CD4-positive, alpha-beta T cell treated with Interleukin-2 at 100 ng/mL for 4 hours (primary cell): ENCODE measurements at places on chromosomes 5 and 9.

DNA sequence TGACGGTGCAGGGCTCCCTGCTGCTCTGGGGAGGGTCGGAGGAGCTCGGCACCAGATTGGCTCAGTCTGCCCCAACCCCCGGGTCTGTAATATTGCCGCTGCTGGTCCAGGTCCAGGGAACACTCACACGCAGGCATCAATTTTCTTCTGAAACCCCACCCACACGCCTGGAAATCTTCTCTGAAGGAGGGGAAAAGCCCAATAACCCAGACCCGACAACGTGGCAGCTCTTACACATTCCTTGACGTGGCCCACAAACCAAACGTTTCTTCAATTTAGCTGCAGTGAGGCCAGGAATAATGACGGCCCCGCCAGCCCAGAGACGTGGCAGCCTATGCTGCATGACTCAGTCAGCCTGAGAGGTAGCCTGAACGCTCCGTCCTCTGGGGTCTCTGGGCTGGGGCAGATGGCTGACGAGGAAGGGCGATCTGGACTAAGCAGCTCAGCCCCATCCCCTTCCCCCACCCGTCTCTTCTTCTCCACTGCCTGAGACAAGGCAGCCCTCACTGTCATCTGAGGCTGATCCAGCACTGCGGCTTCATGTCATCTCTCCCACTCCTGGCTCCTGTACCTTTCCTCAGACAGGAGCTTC is 9.9 kb upstream of the SPARC start:
- DNase-seq = no peak

GRCh38 chr9:87455407-87455806 is 42.3 kb upstream of the DAPK1 start:
- no peak for DNase-seq

GRCh38 chr9:131278702-131279111 is 2.4 kb upstream of the FAM78A start:
- DNase-seq = no peak

DNA sequence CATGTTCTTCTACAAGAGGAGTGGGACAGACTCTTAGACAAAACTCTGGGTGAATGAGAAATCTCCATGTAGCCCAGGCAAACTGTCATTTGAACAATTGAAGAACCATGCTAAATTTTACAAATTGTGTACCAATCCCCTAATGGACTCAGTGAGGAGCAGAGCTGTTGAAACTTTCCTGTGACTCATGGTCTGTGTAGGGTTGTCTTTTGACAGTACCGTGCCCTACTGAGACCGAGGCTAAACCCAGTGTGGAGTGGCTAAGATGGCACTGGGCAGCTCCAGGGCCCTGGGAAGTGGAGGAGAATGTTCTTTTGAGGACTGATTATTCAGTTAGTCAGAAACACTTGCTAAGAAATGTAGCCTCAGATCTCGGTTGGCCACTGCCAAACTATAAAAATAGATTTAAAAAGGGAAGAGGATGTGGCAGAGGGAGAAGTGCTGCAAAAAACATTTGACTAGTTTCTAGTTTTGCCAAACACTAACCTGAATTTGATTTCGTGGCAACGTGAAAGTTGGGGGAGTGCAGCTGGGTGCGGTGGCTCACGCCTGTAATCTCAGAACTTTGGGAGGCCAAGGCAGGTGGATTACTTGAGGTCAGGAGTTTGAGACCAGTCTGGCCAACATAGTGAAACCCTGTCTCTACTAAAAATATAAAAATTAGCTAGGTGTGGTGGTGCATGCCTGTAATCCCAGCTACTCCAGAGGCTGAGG is 24.7 kb downstream of the POU4F3 start:
- DNase-seq = peak; percentile 1

DNA sequence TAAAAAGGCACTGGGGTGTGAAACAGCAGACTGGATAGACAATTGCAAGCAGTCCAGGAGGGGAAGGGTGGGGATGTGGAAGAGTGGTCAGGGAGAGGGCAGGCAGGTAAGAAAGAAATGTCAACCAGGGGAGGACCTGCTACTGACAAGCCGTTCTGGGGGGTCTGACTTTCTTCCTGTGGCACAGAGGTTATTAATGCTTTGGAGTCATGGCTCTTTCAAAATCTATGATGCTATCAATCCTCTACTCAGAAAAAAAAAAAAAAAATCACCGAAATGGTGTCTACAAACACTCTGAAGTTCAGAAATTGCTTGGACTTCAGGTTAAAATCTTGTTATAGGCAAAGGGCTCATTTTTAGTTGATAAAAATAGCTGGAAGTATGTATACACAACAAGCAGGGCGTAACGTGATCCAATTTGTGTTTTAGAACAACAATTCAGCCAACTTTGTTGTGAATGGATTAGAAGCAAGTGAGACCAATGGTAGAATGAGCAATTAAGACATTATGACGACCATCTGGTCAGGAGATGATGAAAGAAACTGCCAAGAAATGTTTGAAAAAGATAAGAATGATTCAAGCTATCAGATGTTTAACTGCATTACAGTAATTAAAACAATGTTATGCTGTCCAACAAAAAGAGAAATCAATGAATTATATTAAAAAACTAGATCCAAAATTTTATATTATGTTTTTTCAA is 255.2 kb downstream of the DEPDC1B start:
- DNase-seq = no peak

DNA sequence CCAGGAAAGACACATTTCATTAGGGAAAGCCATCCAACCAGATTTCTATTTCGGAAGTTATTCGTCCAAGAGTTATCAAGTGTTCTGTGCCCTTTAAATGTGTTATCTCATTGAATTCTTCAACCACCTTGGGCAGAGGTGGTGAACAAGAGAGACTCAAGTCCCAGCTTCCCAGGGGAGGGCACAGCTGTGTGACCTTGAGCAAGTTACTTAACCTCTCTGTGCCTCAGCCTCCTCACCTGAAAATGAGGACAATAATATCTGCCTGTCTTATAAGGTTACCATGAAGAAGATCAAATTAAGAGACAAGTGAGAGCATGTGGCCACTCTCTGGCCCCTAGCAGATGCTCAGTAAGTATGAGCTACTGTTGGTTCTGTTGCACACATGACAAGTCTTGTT is 37.4 kb downstream of the WHRN start:
- DNase-seq = no peak

- no peak for DNase-seq
These were observed 76.7 kb upstream of the IFNE start for GRCh38 chr9:21558615-21559401.

GRCh38 chr5:132496631-132497487 is 6.3 kb upstream of the IRF1 start:
- peak; percentile 57 for DNase-seq

GRCh38 chr5:153893817-153894216 is 144.9 kb downstream of the FAM114A2 start:
- no peak for DNase-seq

GRCh38 chr5:167233507-167234220 is 1057.8 kb upstream of the WWC1 start:
- no peak for DNase-seq
